ENCODE measurements at places on chromosomes 16 and 17. TPM values are rescaled to one million over a fixed set of nuclear protein-coding genes. Genes with fewer than 3 reads are reported as not detected.
A peak's percentile ranks its signal among the peaks of the same experiment; 100 is the strongest.

DNA sequence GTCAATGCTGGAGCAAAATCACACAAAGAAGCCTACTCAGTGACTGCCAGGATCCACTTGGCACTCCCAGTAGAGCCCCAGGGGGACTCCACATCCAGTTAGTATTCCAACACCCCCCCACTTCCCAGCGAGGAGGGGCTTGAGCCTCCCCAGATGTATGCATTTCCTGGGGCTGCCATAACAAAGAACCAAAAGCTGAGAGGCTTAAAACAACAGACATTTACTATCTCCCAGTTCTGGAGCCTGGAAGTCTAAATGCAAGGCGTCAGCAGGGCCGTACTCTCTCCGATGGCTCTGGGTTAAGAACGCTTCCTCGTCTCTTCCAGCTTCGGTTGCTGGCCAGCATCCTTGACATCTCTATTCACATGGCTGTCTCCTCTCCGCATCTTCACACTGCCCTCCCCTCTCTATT is 23.0 kb upstream of the GNA13 start:
- H3K4me3 ChIP-seq = no peak overlapping the region
- H3K27ac ChIP-seq = peak overlapping the region; percentile 55
- DNase-seq = no peak

- H3K36me3 ChIP-seq = no peaks in the 10 kb centered on the region
- H3K27ac ChIP-seq = no peak overlapping the region
- no peak for DNase-seq
These were observed 4.1 kb downstream of the HS3ST3B1 start for GRCh38 chr17:14304773-14305517.

GRCh38 chr17:40819528-40820125 is 2.8 kb downstream of the KRT10 start:
- H3K27me3 ChIP-seq = no peaks in the 10 kb centered on the region
- peaks cover 12% of the 10 kb centered on the region for H3K36me3 ChIP-seq
- H3K4me3 ChIP-seq = peak overlapping the region; percentile 94

ANKRD40CL gene
- total RNA-seq = not detected
